Effector CD4-positive, alpha-beta T cell (primary cell): ENCODE measurements at places on chromosomes 4 and X.

DNA sequence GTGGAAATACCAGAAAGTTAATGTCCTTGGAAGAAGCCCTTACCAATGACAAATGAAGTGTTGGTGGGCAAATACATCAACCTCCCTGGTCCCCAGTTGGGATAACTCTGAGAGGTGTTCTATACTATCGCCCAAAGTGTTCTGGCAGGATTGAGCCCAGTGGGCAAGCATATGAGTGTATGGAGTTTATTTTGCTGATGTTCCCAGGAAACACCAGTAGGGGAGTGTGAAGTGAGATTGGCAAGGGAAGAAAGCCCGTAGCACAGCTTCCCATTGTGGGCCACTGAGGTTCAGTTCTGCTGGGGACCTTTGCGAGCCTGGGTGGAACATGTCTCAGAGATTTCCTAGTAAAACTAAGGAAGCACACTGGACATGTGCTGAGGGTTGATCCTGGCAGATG, 65.1 kb downstream of the ARHGAP6 start:
- no peak for DNase-seq

- DNase-seq, result no peak
Measured at GRCh38 chrX:9282325-9282724, 182.5 kb upstream of the TBL1X start.

DNA sequence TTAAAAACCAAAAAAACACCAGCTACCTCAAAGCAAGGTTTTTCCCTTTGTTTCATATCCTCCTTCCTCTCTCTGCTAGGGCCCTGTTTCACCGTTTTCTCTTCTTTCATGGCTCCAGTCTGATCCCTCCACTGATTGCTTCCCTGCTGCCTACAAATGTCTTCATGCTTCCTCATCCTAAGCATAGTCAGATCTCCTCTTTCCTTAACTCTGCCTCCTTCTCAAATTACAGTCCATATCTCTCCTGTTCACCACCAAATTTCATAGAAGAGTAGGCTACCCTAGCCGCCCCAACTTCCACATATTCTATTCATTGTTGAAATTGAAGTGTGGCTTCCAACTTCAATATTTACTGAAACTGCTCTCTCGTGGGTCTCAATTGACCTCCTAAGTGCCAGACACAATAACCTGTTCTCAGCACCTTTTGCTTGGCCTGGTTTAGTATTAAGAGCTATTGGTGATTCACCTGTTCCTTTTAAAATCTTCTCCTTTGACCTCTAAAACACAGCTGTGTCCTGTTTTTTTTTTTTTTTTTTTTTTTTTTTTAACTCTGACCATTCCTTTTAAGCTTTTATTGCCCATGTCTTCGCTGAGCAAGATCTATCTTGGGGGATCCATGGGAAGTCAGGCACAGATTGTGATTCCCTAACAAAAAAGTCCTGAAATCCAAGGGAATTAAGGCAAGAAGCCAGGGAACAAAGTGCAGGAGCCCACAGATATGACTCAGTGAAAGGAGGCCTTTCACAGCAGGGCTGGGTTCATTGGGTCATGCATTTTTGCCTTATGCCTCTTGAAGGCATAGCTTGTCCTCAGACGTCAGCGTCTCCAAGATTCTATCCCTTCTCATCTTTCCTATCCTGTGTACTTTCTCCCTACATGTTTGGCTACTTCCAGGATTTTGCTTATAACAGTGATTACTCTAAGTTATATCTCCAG, 85.4 kb downstream of the RPS3A start:
- no peak for DNase-seq

DNA sequence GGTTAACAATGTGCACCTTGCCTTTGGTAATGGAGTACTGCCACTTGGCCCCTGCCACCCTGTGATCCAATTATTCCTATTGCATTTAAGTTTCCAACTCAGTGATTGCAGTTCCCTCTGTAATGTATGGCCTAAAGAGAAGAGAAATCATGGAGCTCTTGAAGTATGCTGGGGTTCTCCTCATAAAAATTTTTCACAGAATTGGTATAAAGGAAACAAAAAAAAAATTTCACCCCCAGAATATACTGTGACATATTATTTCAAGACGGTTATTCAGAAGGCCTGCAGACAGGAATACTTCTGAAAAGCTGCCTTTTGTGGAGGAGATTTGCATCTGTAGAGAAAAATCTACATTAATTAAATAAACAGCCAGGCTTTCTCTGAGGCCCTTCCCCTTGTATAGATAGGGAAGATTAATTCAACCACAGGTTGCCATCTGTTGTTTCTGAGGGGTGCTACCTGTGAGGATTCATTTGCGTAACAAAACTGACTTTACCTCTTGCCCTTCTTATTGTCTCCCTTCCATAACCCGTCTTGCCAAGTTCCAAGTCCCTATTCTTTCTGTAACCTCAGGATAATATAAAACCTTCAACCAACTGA, 94.8 kb upstream of the LANCL3 start:
- DNase-seq, result no peak

DNA sequence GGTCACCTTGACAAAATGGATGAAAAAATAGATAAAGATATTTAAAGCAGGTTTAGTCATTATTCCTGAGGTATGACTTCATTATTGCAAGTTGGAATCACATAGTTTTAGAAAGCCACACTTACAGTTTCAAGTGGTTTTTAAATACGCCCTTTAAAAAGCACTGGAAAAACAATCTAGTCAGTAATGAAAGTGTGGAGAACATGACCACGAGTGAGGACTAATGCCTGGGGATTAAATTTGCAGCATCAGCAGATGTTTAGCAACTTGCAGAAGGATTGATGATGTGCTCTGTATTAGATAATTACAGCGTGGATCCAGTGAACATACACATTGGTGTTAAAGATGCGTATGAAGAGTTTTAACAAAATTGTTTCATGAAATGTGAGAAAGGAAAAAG, 5.9 kb downstream of the SPARCL1 start:
- no peak for DNase-seq

GRCh38 chrX:68994135-68994890, 165.5 kb downstream of the EFNB1 start:
- DNase-seq, result no peak

DNA sequence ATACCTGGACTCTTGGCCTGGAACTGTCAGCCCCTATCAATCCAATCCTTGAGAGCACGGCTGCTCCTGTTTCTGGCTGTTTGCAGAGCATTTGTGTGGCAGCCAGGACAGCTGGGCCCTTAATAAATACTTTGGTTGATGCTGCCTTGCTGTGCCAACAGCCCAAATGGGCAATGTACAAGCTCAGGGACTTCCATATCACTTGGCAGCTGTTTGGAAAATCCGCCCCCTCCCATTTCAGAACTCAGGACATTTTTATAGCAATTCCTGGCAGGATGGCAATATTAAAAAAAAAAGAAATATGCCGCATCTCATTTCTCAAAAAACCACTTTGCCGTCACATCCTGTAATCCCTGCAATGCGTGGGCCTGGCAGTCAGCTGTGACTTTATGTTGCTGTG, 218.9 kb downstream of the HS3ST1 start:
- DNase-seq, result no peak

DNA sequence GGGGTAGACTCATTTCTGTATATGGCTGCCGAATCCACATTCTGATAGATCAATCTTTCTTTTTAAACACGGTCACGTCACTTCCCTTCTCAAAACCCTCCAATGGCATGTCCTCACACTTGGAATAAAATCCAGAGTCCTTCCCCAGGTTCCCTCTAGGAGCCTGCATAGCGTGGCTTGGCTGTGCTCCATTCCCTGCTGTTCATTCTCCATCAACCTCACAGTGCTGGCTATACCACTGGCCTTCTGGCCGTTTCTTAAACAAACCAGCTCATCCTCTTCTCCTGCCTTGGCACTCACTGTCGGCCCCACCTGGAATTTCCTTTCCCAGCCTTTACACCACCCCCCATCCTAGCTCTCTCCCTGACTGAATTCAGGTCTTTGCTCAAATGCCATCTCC, 77.1 kb downstream of the RBM47 start:
- no peak for DNase-seq
